ENCODE measurements at places on chromosomes 4 and X.
A peak's percentile ranks its signal among the peaks of the same experiment; 100 is the strongest.

- no peak for DNase-seq
Measured at GRCh38 chrX:69038816-69039215, 126.4 kb downstream of the PJA1 start.

DNA sequence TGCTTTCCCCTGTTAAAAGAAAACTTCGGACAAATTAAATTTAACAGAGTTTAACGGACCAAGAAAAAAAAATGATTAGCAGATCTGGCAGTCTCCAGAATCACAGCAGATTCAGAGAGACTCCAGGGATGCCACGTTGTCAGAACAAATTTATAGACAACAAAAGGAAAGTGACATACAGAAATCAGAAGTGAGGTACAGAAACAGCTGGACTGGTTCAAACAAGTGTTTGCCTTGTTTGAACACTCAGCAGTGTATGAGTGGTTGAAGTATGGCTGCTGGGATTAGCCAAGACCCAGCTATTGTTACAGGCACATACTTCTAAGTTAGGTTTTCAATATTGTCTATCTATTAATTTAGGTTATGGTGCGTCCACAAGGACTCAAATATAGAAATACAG, 19.1 kb downstream of the PIR start:
- DNase-seq: no peak

DNA sequence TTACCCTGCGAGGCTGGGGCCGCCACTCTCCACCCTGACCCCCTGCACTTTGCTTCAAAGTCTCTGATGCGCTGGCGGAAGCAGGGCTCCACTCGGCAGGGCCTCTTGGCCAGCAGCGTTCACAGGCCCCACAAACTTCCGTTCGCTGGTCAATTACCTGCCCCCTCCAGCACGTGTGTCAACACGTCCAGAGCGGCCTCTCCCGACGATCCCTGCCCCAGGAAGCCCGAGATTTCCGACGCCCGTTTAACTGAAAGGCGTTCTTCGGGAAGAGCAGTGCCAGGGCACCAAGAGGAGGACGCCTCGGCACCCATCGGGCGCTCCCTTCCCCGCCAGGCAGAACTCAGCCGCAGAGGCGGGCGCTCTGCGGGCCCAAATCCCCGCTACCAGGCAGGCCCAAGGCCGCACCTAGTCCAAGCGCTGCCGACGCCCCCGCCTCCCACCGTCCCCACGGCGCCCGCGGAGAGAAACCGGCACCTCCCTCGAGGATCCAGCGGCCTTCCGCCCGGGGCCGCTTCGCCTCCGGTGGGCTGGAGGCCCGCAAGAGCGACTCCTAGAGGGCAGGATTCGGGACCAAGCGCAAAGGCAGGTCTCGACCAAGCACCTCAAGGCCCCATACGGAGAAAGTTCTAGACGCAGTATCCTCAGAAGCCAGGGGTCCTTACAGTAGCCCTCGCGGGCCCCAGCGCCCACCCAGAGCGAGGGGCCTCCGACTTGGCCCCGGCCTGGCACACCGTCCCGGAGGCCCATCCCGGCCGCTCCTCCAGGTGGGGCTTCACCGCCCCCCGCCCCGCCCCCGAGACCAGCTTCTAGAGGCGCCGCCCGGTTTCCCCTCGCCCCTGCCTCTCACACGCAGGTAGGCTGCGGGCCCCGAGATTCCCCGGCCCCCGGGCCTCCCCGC, 586 bp downstream of the BCAP31 start:
- peak; percentile 45 for DNase-seq

DNA sequence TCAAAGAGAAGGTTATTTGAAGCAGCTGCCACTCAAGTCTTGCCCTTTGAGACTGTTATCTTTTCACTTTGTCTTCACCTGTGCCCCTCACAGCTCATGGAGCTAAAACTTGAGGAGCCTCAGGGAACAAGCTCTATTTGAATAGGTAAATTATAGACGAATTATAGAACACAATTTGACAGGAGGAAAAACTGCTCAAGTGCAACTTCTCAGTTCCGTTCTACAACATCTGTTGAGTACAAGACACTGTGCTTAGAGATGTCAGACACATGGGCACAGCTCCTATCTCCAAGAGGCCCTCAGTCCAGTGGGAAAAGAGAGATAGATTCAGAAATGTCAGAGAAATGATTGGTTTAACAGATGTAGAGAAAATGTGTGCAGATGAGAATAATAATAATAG, 5.1 kb downstream of the PPP1R2C start:
- no peak for DNase-seq

- DNase-seq: no peak
Measured at GRCh38 chrX:33434256-33435092, 223.1 kb upstream of the DMD start.

DNA sequence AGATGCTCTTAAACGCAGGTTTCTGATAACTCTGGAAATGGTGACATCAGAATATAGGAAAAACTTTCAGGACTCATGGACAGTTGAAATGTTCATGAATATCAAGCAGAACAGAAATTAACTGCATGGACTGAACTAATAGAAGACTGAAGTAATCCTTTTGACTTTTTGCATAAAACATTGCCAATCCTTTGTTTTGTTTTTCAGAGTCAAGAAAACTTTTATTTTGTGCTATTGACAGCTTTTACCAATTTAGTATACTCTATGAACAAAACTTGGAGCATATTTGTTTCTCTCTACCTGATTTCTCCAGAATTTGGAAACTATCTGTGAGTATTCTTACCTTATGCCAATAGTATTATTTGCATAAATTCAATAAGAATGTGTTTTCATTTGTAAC, 61.2 kb upstream of the HMX1 start:
- no peak for DNase-seq

- no peak for DNase-seq
Measured at GRCh38 chr4:25938787-25939186, 24.8 kb downstream of the SMIM20 start.

DNA sequence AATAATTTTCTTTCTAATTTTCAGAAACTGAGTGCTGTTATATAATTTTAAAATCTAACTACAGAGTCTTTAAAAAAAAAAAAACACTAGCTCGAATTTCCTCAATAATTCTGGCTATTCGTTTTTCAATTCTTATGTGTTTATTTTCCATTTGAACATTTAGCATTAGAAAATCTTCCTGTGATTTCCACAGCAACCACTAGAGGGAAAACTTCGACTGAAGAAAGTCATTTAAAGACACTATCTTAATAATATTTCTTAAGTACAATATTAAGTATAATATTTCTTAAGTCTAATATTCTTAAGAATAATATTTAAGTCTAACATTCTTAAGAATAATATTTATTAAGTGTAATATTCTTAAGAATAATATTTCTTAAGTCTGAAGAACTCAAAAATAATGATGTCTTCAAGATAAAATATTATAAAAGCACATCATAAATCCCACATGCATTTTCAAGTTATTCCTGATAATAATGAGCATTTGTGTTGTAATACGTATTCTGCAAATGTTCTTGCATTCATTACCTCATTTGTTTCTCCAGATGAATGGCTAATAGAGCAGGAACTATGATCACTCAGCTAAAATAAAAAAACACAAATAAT, 118.4 kb upstream of the WDR17 start:
- no peak for DNase-seq

DNA sequence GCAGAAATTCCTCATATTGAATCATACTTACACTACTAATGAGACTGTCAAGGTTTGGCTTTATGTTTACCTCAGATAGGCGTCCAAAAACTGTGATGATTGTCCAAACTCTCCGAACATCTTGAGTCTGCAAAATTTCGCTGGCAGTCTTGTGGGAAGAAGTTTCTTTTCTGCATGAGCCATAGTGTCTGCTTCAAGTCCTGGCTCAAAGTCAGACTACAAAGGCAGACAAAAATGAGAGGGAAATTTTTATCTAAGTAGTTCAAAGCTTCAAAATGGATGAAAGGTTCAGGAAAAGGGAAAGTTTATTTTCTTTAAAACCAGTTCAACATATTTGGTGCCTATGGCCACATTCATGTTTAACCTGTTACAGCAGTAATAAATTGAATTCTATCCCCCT, 40.7 kb downstream of the PALLD start:
- DNase-seq: no peak

DNA sequence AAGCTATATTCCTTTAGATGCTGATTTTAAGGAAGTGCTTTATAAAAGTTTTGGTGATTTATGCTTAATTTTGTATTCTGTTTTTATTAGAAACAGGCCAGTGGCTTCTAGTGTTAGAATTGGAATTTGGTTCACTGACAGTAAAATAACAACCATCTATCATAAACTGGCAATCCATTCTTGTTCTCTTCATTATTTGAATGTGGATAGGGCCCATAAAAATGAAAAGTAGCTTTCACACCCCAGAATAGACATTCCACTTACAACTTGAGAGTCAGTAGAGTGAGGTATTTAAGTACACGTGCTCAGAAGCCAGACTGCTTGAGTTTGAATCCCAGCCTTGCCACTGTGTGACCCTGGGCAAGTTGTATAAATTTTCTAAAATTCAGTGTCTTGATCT, 232.4 kb upstream of the CTSO start:
- DNase-seq: no peak

DNA sequence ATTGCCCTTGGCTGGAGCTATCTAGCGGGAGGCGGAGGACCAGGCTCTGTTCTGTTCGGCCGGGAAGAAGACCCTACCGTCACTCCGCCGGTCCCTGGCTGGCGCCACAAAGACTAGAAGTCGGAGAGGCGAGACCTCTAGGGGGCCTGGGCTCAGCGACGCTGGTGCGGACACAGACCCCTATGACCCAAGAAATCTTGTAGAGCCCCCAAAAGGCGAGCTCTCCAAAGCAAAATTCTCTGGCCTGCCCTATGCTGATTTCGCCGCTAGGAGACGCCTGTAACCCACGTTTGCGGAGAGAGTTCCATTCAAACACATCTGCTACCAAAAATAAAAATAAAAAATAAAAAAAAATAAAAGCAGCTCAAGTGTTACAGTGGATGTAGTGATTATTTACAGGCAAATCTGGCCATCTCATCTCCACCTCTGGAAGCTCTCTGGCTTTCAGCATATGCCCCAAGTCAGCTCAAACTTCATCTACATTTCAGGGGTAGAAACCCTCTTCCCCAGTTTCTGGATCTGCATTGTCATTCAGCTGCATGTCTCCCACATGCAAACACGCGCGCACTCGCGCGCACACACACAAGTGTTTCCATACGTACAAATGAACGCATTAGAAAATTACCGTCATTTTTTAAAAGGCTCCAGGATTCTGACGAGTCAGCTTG, 2.4 kb upstream of the PCDH10 start:
- DNase-seq: no peak

- DNase-seq: no peak
Measured at GRCh38 chr4:7985891-7986441, 46.3 kb upstream of the AFAP1 start.

GRCh38 chr4:993111-994029, at the start of gene SLC26A1:
Gene SLC26A1 (minus strand): TSS chr4:993404. CDS start chr4:991703, 1,701 bp downstream.
- no peak for DNase-seq

DNA sequence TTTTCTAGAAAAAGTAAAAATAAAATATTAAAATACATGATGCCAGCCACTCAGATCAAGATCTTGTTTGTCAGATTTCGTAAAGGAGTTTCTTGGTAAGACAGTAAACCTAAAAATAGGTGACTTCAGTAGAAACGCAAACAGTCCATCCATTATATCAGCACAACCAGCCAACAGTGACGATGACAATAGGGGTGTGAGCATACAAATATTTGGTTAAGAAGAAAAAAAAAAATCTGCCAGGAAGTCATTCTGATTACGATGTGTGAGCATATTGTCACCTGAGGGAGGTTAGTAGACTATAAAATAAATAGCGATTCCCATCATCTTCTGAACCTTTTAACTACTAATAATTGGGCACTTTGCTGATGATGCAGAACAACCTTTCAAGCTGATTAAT, 37.6 kb downstream of the SLC7A11 start:
- DNase-seq: no peak

- no peak for DNase-seq
Measured at GRCh38 chr4:1792832-1793495, at the start of gene FGFR3. Gene FGFR3 (plus strand): TSS chr4:1793293. CDS start chr4:1793935, 642 bp downstream.

DNA sequence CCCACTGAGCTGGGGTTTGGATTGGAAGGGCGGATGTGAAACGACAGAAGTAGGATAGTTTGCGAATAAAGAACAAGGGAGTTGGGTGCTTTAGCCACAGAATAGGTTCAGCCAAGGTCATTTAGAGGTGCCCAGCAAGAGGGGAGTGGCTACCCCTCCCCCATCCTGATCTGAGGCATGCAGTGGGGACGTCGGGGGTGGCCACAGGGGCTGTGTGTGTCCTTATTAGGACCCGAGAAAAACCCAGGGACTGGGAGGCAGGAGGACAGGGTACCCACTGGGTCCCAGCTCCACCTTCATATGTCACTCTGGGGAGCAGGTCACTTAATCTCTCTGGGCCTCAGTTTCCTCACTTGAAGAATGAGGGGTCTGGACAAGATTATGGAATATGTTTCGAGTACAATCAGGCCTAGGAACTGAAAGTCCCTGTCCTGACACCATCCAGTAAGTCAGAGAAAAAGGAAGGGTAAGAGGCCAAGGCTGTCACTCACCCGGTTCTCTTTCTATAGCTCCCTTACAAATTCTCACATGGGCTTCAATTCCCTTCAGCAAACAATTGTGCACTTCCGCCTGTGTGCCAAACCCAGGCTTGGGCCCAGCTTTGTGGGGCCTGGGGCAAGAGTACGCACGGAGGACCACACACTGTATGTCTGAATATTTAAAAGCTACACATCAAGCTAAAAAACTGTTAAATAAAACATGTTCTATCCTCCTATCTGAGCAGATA, 4.2 kb upstream of the NYX start:
- no peak for DNase-seq

GRCh38 chrX:110087485-110088356, 84.8 kb downstream of the TMEM164 start:
- DNase-seq: no peak

DNA sequence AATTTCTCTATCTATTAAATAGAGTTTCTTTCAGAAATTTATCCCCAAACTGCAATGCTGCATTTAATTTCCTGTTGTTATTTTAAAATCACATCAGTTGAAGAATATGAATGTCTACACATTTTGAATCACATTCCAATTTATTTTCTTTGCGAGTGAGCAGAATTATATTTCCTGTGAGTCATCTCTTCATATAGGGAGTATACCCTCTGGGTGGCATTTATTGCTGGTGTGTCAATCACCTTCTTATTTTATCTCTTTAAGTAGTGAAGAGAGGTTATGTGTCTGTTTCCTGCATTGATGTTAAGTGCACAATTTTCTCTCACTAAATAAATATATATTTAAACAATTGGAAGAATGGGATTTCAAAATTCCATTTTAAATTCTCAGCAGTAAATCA, 511.0 kb upstream of the ATOH1 start:
- no peak for DNase-seq

- no peak for DNase-seq
Measured at GRCh38 chrX:19673375-19674040, 158.2 kb upstream of the MAP3K15 start.

GRCh38 chrX:105461016-105461415, 240.5 kb upstream of the TEX13A start:
- DNase-seq: no peak

GRCh38 chr4:110527156-110527555, 51.2 kb downstream of the ENPEP start:
- no peak for DNase-seq

DNA sequence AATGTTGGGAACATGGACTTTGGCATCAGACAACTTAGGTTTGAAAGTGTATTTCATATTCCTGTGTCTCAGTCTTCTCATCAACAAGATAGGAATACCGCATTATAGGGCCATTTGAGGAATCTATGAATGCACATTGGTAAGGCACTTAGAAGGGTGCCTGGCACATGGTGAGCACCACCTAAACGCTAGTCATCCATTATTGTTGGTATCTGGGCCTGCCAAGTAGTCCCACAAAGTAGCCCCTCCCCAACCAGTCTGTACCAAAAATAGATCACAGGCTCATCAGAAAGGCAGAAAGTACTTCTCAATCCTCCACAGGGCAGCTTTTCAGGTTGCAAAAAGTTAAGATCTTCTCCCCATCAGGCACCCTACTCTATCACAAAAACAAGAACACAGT, 162.3 kb upstream of the KLF3 start:
- DNase-seq: no peak

All from T-cell (primary cell).